Right cardiac atrium (tissue), 5 donors: ENCODE measurements at places on chromosomes 5 and 9. TPM values are rescaled to one million over a fixed set of nuclear protein-coding genes. Genes with fewer than 3 reads are reported as not detected.

The LHX2 gene
- polyA plus RNA-seq = 0.07 TPM

The CCL27 gene
- 0.18 TPM for polyA plus RNA-seq

The FOXD4L3 gene
- polyA plus RNA-seq = 0.05 TPM

The SPINK7 gene
- not detected for polyA plus RNA-seq

The PCDHGA10 gene
- 1.6 TPM for polyA plus RNA-seq

The RANBP17 gene
- 0.72 TPM for polyA plus RNA-seq

The FBP2 gene
- polyA plus RNA-seq = not detected

The CEL gene
- polyA plus RNA-seq = 2.8 TPM

The RORB gene
- 0.54 TPM for polyA plus RNA-seq

GRCh38 chr9:126989847-126990842 is 75.6 kb downstream of the RALGPS1 start:
- DNase-seq = peak; percentile 92

GRCh38 chr5:132238901-132239500 is 11.3 kb upstream of the P4HA2 start:
- no peak for DNase-seq

DNA sequence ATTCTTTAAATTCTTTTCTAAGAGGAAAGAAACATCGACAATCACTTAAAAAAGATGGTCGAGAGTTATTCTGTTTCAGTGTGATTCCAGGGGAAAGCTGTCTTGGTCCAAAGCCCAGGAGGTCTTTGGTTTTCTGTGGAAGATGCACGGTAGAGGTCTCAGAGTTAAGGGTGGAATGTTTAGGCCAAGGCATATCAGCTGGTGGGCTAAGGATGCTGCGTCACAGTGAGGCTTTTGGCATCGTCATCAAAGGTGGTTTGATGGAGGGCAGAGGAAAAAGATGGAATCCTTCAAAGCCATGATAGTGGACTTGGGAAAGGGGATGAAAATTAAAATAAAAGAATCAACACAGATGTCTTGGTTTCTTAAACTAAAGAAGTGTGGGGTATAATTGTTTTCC is 137.3 kb upstream of the ANKH start:
- DNase-seq = no peak

DNA sequence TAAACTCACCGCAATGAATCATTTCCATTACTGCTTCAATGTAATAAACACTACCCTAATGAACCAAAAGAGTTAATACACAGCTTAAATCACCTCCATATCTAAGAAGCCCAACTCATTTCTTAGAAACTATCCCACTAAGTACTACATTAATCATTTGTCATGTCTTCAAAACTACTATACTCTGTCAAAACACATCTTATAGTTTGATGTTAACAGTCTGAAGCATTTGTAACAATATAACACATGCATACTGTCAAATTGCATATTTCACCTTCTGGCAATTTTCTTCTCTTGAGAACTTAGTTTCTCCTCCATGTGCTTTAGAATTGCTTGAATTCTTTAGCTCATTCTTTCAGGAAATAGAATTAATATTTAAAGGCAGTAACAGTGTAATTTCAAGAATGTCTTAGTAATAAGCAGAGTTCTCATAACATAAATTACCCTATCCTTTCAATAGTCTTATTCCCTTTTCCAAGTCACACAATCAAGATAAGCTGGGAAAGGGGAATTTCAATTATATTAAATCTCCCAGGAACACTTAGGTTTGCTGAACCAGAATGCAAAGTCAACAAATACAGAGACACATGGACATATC is 199.7 kb downstream of the ATPSCKMT start:
- no peak for DNase-seq

- no peak for DNase-seq
Measured at GRCh38 chr5:111472579-111472978, 39.8 kb downstream of the STARD4 start.

DNA sequence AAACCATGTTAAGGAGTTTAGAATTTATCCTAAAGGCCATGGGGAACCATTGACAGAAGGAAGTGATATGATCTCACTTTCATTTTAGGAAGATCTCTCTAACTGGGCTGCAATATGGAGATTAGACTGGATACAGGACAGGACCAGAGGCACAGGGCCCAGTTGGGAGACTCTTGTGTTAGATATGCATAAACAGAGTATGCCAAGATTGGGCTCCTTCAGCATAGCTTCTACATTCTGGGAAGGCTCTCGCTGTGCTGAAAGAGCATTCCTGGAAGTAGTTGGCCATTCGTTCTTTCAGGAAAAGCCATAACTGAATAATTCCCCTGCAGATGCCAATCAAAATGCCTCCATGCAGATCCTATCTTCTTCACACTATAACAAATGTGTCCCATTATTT is 204.5 kb downstream of the CWC27 start:
- DNase-seq = no peak

GRCh38 chr5:1497242-1497777 is 26.4 kb downstream of the LPCAT1 start:
- peak; percentile 65 for DNase-seq

- DNase-seq = no peak
Measured at GRCh38 chr5:122727112-122727541, 47.8 kb upstream of the SNX2 start.

GRCh38 chr9:118991366-118992285 is 377.6 kb downstream of the BRINP1 start:
- DNase-seq = no peak

DNA sequence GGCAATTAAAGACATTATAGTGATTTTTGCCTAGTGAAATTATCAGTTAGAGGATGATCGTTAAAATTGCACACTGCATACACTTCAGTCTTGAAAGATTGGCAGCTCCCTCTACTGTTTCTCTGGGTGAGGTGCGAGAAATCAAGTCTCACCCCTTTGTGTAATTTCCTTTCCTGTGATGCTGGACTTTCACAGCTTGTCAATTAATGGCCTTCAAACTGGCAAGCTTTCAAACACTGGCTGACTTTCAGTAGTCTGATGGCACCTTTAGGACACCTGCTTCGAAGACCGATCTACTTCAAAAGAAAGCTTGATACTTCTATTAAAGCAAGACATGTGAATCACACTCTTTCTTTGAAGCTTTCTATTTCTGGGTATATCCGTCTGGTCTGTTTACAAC is 706.7 kb upstream of the PTPRD start:
- no peak for DNase-seq

DNA sequence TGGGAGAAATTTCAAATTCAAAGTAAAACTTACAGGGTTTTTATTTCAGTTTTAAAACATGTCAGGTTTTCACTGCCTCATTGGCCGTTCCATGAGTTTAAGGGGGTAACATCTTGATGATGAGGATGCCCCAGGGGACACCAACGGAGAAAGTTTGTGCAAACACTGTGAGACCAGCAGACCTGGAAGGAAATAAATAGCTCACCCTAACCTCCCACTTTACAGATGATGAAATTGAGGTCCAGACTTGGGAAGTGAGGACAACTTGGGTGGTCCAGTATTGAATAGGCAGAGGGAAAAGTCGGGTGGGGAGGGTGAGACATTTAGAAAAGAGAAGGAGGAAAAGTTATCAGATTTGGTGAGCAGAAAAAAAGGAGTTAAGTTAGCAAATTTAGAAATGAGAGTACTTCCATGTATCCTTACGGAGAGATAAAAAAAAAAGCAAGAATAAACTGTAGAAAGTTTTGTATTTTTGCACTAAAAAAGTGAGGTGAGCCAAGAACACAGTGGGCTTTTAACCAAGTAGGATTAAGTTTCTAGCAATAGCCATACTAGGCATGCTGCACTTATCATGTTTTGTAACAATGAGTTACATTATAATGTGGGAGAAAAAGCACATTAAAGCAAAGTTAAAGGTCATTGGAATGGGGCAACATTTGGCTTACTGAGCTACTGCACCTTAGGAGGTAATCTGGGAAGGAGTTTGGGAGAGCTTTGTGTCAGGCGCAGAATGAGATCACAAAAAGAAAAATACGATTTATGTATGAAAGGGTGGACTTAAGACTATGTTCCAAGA is 125.1 kb downstream of the GAS1 start:
- no peak for DNase-seq

- no peak for DNase-seq
Measured at GRCh38 chr5:125045646-125046045, 299.2 kb upstream of the ZNF608 start.
